Heart left ventricle (tissue), 16 donors: ENCODE measurements at places on chromosomes 11 and 22. TPM values are rescaled to one million over a fixed set of nuclear protein-coding genes. Genes with fewer than 3 reads are reported as not detected.

Gene OR51M1
- not detected for polyA plus RNA-seq

- DNase-seq, result no peak
Observed at GRCh38 chr11:73019449-73019848, 122.7 kb downstream of the FCHSD2 start.

DNA sequence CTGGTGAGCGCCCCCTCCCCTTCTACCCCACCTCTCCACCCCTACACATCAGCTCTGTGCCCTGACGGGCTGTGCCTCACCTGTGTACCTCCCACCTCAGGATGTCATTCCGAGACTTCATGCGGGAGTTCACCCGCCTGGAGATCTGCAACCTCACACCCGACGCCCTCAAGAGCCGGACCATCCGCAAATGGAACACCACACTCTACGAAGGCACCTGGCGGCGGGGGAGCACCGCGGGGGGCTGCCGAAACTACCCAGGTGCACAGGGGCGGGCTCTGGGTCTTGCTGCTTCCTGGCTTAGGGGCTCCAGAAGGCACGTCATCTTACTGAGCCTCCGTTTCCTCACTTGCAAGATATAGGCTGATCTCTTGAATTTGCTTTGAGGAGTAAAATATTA lies 6.8 kb downstream of the CAPN1 start:
- DNase-seq, result no peak

GRCh38 chr11:32444186-32444585 lies 8.8 kb upstream of the WT1 start:
- DNase-seq, result no peak

DNA sequence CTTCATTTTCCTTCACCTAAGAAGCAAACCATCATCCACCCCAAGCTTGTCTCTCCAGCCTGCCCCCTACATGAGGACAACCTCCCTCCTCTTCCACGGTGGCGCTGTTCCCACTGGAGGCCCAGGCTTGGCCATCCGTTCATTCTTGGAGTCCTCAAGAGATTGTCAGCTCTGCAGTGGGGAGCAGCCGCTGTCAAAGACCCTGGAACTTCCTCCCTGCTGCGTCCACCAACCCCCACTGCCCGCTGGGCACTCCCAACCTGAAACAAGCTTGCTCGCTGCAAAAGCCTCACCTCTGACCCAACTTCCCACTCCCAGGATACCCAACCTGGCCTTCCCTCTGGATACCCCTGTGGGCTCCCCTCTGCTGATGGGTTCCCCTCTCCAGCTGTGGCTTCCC lies 10.4 kb upstream of the CD81 start:
- DNase-seq, result no peak

GRCh38 chr22:32204856-32205722 lies at the start of gene RFPL2:
Gene RFPL2, minus strand, starts transcription at chr22:32205073. Its CDS starts 2,622 bp downstream, at chr22:32202451.
- no peak for DNase-seq

DNA sequence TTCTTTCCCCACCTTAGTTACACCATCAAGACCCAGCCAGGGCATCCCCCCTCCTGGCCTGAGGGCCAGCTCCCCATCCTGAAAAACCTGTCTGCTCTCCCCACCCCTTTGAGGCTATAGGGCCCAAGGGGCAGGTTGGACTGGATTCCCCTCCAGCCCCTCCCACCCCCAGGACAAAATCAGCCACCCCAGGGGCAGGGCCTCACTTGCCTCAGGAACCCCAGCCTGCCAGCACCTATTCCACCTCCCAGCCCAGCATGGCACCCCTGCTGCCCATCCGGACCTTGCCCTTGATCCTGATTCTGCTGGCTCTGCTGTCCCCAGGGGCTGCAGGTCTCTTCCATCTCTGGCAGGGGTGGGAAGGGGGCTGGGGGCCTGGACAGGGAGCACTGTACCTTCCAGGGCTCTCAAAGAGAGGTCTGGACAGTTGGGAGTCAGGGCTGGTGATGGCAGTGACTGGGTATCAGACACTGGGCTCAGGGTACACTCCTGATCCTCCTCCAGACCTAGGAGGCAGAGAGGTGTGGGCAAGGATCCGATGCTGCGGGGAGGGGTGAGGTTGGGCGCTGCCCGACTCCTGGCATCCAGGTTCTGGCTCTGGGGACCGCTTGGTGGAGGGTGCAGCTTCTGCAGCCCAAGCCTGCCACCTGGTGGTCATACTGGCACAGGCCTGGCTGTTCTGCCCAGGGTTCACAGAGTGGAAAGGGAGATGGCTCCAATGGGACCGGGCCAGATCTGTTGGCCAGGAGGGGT lies at the start of gene UPK2:
TSS of gene UPK2 (plus strand) at position 205 of the 753 bp plus-strand sequence. CDS start at position 258, 53 bp downstream.
- DNase-seq, result peak; percentile 84

DNA sequence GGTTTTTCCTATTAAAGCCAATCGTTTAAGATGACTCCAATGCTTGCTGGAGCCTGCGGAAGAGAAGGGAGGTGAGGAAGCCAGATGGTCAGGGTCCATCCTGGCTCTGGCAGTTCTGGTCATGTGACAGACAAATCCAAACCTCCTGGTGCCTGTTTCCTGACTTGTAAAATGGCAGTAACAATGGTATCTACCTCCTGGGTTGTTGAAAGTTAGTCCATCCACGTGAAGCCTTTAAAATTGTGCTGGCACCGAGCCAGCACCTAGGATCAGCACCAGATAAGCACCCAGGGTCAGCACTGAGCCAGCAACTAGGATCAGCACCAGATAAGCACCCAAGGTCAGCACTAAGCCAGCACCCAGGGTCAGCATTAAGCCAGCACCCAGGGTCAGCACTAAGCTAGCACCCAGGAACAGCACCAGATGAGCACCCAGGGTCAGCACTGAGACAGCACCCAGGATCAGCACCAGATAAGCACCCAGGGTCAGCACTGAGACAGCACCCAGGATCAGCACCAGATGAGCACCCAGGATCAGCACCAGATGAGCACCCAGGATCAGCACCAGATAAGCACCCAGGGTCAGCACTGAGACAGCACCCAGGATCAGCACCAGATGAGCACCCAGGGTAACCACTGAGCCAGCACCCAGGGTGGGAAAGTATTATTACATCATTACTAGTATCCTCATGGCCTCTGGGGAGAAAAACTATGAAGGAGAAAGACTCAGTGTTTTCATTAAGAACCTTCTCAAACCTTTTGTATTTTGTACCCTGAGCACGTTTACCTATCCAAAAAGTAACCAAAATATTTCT lies 17.2 kb downstream of the KIAA0930 start:
- no peak for DNase-seq

DNA sequence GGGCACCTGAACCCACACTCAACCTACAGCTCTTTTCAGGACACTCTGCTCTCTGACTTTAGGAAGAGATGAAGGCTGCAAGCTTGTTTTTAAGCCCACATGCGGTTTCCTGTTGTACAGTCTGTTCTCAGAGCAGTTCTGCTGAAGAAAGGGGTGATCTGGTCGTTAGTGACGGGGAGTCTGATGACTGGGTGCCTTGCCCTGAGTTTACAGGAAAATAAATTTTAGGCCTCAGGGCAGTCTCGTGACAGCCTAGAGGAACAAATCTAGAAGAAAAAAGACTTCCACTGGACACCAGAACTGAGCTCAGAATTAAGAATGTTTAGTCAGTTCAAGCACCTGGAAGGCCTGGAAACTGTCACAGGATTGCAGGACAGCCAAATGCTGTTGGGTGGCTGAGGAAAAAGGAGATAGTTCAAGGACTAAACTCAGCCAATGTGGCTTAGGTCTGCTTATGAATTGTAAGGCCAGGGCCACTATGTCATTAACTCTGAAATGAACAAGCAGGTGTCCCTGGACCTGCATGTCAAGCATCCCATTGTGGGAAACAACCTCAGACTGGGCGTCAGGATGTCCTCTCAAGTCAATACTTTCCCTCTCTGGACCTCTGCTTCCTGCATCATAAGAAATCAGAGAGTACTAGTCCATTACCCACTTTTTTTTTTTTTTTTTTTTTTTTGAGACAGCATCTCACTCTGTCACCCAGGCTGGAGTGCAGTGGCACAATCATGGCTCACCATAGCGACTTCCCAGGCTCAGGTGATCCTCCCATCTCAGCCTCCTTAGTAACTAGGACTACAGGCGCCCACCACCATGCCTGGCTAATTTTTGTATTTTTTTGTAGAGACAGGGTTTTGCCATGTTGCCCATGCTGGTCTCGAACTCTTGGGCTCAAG lies 5.7 kb downstream of the PIK3IP1 start:
- no peak for DNase-seq
